T-cell (primary cell): ENCODE measurements at places on chromosomes 16 and 17. TPM values are rescaled to one million over a fixed set of nuclear protein-coding genes. Genes with fewer than 3 reads are reported as not detected.

The SLC35G6 gene
- not detected for total RNA-seq

- no peak for DNase-seq
These were observed 26.0 kb upstream of the ERN1 start for GRCh38 chr17:64155751-64156544.

The ADAT1 gene
- total RNA-seq: 79.2 TPM

DNA sequence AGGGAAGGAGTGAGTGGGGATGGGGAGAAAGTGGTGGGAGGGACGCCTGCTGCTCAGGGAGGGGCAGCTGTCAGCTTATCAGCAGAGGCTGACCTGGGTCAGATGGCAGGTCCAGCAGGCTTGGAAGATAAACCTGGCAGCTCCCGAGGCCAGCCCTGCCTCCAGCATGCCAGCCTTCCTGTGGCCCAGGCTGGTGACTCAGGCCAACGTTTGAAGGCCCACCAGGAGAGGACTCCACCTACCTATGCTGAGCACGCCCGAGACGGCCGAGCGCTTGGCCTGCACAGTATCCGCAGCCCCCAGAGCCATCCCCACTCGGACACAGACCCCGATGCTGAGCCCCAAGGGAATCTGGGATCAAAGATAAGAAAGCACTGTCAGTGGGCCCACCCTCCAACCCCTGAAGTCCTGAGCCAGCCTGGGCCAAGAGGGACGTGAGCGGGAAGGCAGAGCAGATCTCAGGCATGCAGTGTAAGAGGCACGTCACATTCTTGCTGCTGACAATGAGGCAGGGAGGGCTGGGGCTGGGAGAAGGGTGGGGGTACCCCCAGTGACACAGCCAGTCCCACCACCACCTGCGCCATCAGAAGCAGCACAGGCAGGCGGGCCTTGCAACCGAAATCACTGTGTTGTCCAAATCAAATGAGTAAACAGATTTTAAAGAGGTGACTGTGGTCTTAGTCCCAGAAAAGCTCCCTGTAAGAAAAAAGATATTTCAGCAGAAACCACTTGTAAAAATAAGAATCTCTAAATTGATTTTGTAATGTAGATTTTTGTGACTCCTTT lies 12.4 kb downstream of the SLC47A2 start:
- DNase-seq: no peak

The KRTAP9-4 gene
- not detected for total RNA-seq

- no peak for DNase-seq
These were observed 2.0 kb upstream of the CREBBP start for GRCh38 chr16:3882531-3882930.

GRCh38 chr17:81244358-81245023 lies 5.4 kb downstream of the NDUFAF8 start:
- DNase-seq: no peak

DNA sequence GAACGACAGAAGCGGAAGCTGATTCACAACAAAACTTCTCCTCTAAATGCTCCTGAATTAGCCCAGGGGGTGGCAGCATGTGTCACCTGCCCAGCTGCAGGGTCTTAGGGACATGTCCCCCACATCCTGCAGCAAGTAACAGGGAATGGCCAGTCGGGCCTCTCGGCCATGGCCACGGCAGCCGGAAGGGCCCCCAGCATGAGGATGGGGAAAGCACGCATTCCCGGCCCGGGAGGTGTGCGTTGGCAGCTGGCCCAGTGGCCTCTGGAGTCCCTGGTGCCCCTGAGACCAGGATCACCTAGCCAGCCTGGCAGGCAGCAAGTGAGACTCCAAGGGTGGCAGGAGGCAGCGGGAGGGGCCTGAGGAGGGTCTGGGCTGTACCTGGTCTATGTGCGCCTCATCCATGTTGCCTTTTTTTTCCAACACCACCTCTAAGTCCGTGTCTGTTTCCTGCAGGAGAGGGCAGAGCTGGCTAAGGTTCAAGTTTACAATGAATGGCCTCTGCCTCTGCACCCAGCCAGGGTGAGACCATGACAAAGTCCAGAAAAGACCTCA lies 7.0 kb downstream of the KNOP1 start:
- DNase-seq: no peak

DNA sequence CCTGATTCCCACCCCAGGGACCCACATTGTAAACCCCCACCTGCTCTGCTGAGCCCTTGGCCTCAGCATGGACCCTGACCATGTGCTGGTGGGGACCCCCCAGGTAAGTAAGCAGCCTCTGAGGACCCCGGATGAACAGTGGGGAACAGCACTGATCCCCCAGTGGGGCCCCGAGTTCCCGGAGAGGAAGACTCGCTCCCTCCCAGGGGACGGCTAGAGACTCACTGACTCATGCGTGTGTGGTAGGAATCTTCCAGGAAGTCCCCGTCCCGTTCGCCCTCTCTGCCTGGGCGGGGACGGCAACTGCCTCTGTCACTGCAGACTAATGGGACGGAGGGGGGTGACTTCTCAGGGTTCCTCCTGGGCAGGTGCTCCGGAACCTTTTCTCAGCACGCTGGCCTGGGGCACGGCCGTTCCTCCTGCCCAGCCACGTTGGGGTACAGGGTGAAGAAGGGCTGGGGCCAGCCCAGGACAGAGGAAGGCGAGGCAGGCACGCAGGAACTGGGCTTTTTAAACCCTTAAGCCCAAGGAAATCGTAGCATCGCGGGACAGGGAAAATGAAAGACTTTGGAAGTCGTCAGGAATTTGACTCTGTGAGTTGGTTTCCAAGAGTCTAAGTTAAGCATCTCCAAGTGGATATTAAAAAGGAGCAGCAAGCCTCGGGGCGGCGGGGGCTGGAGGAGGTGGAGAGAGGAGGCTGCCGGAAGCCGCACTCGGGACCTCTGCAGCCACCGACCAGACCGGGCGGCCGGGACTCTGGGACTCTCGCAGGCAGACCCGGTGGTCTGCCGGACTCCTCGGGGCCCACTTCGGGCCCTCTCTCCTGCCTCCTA lies 178.7 kb downstream of the SEC14L1 start:
- DNase-seq: no peak

DNA sequence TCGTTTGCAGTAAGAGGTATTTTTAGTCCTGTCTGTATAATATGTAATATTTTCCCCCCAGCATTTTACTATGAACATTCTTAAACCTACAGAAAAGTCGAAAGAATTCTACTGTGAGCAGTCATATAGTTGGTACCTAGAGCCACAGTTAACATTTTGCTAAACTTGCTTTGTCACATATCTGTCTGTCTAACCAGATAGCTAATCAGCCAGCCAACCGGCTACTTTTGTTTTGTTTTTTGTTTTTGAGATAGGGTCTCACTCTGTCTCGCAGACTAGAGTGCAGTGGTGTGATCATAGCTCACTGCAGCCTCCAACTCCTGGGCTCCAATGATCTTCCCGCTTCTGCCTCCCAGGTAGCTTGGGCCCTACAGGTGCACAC lies 73.3 kb downstream of the ABCC1 start:
- DNase-seq: no peak

The LUC7L3 gene
- total RNA-seq: 232 TPM

The MYH8 gene
- total RNA-seq: not detected
